Activated T-cell treated with anti-CD3 and anti-CD28 coated beads for 24 hours (primary cell): ENCODE measurements at places on chromosomes 5 and 9.

DNA sequence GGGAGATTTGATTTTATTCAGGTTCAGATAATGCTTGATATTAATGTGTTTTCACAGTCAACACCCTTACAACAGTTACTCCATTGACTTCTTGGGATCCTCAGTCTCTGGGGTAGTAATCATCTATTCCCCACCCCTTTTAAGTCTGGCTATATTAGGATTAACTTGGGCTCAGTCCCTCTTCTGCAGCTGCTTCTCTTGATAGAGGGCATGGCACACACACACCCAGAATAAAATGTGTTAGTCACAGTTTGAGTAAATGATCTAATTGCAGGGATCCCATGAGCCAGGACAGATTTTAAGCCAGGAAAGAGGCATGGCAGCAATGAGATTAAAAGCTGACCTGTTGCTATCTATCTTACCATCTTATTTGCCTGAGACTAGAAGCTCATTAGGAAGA is 53.7 kb upstream of the VLDLR start:
- DNase-seq: no peak

GRCh38 chr5:181260720-181261319 is at the start of gene TRIM52:
TRIM52 (minus strand) TSS chr5:181261143; CDS start chr5:181260813, 330 bp downstream.
- peak; percentile 85 for DNase-seq

DNA sequence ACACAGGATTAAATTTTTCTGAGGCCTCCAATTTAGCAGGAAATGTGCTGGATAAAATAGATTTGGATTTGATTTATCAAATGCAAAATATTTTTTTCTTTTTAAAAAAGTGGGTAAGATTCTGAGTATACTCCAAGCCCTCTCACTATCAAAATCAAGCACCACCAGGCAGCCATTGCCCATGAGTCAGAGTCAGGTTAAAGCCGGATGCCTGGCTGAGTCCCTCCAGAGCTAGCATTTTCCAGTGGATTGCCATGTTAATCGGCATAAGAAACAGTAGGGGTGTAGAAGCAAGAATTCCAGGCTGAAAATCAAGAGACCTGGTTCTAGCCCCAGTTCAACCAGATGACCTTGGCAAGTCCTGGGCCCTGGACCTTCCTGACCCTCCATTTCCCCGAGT is 85.3 kb downstream of the FAM114A2 start:
- no peak for DNase-seq

- DNase-seq: no peak
Observed at GRCh38 chr9:9257999-9258498, 1354.8 kb downstream of the PTPRD start.

DNA sequence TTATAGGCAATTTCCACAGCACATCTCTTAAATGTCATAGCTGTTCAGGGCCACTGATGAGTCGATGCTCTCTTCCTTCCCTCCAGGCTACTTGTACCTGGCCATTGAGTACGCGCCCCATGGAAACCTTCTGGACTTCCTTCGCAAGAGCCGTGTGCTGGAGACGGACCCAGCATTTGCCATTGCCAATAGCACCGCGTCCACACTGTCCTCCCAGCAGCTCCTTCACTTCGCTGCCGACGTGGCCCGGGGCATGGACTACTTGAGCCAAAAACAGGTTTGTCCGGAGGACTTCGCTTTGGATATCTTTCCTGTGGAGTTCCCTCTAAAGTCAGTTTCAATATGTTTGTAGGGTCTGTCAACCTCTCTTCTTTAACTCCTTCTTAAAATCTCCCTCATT is 84.3 kb downstream of the EQTN start:
- no peak for DNase-seq

- no peak for DNase-seq
Observed at GRCh38 chr5:24765219-24765618, 120.4 kb upstream of the CDH10 start.

DNA sequence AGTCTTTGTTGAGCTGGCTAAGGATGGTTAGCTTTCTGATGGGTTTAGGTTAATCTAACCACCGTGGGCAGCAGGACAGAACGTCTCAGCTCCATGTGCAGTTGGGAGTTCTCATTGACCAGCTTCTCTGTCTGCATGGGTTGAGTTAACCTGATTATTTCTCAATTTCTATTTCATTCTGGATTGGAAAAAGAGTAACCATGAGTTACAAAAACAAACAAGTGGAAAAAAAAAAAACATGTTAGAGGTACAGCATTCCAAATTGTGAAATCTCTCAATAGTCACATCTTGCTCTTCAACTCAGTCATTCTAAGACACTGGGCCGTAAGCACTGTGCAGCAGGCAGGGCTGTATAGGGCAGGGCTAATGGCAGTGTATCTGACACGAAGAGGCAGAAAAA is 343.7 kb upstream of the KLF4 start:
- DNase-seq: no peak

- DNase-seq: no peak
Observed at GRCh38 chr9:125631391-125632085, 75.5 kb downstream of the MAPKAP1 start.

DNA sequence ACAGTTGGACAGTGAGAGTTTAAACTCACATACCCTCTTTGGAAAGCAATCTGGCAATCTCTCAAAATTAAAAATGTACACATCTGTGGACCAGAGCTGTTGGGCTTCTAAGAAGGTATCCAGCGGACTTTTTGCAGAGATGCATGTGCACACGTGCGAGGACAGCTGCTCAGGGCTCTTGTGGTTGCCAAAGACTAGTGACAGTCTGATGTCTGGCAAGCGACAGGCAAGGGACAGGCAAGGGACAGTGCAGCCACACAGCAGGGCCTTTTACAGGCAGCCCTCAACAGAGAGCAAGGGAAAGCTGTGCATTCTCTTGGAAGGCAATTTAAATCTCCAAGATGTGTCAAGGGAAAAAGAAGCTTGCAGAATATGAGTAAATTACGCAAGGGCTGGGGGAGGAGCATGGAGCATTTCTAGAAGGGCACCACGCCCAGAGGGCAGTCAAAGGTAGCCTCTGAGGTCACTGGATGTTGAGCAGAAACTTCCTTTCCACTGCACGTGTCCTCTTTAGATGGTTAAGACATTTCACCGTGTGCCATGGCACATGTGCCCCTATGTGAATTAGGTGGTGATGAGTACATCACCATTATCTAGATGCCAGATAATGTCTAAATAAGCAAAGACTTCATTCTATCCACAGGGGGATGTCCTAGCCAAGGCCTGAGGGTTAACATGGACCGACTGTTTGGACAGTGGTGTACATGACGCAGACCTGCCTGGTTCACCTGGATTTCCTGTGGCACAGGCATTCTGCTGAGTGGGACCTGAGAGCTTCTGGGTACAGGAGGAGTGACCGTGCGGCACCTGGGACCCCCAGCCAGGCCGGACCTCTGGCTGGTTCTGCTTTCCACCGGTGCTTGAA is 9.1 kb downstream of the GFPT2 start:
- DNase-seq: no peak

DNA sequence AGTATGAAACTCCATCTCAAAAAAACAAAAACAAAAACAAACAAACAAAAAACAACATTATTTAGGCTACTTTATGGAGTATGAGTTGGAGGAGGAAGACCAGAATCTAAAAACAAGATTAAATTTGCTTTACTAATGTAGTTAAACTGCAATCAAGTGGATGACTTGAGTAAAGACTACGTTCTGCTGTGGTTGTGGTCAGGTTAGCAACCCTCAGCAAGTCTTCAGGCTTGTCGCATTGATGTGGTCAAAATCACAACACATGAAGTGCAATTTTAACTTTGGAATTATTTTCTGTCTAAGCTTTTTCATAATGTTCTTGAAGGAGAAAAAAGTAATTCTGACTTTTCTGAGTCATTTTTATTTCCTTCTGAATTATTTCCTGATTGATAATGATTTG is 43.1 kb downstream of the PDE6A start:
- no peak for DNase-seq

DNA sequence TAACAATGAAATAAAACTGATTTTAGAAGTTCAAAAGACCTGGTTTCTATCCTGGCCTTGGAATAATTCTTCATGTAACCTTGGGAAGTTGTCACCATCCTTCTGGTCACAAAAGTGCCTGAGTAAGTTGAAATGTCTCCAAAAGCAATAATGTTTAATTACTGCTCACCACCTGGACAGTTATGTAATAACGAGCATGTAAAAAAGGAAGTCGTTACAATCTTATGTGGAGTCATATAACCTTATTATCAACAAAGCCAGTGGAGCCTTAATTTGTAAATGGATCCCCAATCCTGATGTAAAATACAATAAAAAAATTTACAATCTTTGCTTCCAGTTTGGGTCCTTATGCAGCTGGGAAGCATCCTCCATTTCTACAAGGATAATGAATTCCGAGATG is 64.2 kb upstream of the GPR151 start:
- no peak for DNase-seq

- DNase-seq: no peak
Observed at GRCh38 chr9:123590499-123590898, 234.5 kb downstream of the CRB2 start.

- no peak for DNase-seq
Observed at GRCh38 chr9:18194316-18194715, 279.6 kb upstream of the ADAMTSL1 start.

GRCh38 chr5:37637165-37637845 is 202.5 kb downstream of the GDNF start:
- no peak for DNase-seq

DNA sequence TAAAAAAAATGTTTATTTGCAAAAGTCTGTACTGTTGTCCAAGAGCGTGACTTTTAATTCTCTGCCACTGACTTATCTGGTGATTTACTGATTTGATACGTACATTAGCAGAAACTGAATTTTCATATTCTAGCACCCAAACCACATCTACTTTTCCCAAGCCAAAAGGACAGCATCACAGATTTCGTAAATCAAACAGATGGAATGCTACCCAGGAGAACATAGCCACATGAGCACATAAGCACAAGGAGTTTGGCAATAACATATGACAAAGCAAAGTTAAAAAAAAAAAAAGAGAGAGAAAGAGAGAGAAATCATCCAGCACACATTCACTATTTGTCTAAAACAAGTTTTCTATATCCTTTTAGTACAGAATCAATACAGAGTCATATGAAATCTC is 83.7 kb downstream of the HINT1 start:
- no peak for DNase-seq

DNA sequence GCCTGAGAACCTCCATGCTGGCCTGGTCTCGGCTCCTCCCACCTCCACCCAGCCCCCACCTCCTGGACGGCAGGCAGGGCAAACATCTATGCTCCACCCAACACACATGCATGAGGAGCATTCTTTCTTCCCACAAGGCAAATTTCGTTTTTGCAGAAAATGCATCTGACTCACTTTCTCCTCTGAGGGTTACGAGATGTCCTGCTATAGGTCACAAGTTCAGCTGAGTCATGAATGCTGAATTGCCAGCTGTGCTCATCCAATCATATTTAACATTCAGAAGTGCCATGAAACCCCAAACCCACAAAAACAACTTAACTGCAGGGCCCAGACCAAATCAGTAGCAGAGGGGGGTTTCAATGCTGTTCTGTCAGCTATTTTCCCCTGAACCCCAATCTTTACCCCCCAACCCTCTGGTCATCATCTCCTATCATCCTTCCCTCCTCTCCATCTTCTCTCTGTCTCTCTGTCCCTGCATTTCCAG is 39.0 kb upstream of the OSMR start:
- peak; percentile 13 for DNase-seq

DNA sequence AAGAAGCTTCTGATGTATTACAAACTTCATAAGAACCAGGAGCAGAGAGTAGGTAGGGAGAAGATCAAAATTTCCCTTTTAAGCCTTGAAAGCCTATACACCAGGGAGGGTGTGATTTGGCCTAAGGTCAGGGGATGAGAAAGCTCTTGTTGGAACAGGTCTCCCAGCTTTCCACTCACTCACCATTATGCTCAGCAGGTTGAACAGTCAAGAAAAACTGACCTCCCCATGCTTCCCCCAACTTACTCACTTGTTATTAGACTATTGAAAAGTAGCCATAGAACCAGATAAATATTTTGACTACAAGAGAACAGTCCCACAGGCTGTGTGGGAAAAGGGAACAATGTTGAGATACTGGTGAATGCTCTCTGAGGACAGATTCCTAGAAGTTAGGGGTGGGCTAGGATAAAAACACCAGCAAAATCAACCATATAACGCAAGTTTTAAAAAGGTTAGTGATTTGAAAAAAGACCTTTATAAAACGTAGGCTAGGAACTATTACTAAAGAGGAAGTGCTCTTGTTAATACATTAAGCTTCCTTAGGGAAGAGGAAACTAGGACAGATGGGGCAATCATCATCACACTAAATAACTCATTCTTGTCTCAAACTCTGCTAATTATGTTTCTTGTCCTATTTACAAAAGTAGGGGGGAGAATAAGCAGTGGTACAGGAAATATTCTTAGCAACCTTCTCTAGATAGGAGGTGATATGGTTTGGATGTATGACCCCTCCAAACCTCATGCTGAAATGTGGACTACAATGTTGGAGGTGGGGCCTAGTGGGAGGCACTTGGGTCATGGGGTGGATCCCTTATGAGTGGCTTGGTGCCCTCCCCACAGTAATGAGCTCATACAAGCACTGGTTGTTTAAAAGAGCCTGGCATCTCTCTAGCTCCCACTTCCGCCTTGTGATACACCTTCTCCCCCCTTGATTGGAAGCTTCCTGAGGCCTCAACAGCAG is 31.0 kb downstream of the PCDHGC5 start:
- no peak for DNase-seq

DNA sequence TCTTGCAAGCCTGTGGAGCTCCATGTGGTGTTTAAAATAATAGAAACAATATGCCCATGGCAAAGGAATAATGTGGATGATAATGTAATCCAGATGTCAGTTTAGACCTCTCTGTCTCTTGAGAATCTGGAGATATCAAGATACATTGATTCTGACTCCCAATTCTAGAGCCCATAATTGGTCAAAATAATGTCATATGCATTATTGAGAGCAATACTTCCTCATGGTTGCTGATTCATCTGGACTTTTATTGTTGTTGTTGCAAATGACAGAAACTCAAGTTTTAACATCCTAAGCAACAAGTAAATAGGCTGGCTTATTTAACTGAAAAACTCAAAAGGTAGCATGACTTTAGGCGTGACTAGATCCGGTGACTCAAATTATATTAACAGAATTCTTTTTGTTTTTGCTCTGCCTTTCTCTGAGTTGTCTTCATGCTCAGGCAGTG is 152.1 kb downstream of the PCSK1 start:
- no peak for DNase-seq

DNA sequence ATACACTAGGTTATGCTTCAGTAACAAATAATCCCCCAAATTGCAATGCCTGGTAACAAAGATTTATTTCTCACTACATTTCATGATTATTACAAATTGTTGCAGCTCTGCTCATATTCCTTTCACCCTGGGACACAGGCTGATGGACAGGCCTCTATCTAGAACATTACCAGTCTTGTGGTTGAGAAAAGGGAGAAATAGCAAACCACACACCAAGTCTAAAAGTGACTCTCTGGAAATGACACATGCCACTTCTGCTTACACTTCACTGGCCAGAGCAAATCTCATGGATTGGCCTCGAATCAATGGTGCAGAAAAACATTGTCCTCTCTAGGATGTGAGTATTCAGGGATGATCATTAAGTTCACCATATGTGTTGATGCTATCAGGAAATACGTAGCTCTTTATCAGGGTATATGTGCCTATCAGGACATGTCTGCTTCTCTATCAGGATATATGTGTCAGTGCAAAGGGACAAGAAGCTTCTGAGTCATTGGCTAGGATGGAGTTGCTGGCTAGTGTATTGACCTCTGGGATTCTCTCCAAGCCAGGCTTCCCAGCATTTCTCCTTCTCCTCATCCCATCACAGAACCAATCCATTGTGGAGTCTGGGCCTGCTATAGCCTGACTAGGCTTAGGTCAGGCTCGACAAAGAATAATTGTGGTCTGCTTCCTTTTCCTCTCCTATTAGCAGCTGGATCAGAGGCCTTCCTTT is 91.1 kb upstream of the CEP78 start:
- DNase-seq: no peak
